ENCODE measurements at places on chromosomes 1 and 21.
A peak's percentile ranks its signal among the peaks of the same experiment; 100 is the strongest.

- DNase-seq = no peak
Measured at GRCh38 chr1:239151937-239152336, 234.4 kb upstream of the CHRM3 start.

DNA sequence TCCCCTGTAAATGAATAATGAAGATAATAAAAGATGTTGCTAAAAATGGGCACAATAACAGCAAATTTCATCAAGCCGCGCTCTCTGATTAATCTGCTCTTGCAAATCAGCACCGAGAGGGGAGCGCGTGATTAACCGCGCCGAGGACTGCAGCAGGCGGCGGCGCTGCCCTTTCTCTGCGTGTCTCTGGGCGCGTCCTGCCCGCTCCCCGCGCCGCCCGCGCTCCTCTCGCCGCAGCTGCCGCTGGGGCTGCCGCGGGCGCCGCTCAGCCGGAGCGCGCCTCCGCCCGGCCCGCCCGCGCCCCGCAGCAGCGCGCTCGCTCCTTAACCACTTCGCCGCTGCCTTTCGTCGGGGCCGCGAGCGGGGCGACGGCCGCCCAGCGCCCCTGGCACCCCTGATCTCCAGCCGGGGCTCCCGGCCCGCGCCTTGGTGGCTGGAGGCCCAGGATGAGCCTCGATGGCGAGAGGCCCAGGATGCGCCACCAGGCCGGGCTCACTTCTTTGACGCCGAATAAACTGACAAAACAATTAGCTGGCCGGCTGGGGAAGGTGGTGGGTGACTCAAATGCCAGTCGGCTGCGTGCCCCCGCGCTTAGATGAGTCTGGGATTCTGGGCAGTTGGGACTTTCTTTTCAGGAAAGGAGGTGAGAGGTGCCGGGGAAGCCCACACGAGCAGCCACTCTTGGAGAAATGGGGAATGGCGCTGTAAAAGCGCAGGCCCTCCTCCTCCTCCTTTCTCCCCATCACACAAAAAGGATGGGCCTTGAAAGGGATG lies 221.4 kb upstream of the PKN2 start:
- no peak for DNase-seq

DNA sequence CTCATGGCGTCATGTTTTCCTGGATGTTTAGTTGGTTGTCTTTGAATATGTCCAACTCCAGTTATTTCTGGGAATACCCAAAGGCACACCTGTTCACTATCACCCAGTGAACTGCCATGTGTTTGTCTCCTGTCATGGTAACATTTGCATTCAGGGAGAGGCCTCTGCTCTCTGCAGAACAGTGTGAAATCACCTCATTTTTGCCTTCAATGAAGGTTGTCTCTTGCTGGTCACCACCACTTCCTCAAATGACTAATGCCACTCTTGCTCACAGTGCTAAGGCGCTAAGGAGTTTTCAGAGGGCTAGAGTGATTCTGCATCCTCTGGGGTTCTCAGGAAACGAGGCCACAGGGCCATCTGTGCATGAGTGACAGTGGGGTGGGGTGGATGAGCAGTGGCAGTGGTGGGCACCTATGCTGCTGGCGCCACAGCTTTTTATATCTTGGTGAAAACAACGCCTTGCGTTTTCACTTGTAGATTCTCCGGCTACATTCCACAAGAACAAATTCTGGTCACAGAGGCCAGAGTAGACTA lies 60.0 kb upstream of the ATP5PO start:
- DNase-seq = peak; percentile 66

GRCh38 chr1:210674151-210674550 lies 345.4 kb downstream of the HHAT start:
- no peak for DNase-seq

GRCh38 chr1:208059409-208060001 lies 148.6 kb upstream of the CD34 start:
- DNase-seq = no peak

DNA sequence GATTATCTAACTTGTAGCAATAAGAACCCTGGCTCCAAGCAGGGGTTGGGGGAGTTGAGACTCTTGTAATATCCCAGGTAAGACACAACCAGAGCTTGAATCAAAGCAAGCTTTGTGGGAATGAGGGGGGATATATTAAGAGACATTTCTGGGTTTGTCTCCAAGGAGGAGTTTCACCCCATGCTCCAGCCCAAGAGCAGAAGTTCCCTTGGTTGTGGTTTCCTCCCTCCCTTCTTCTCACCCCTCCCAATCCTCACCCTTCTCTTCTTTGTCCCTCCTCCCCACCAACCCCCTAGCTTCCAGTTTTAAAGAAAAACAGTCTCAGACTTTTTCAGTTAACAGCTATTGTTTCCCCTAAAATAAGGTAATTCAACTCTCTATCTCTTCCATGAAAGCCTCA lies 11.9 kb downstream of the TRAF3IP3 start:
- no peak for DNase-seq

DNA sequence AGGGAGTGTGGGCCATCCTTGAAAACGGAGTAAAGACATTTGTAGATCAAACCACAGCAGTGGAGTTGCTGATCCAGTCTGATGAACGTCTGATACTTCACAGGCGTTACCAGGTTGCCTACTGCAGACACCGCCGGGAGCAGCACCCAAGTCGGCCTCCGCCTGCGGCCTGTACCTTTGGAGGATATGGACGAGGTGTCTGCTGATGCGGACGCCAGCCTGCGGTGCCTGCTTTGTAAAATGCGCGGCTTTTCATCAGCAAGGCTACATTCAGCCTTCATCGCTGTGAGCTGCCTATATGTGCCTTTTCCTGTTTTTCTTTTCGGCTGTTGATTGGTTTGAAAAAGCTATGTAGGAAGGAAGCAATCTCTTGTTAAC lies 16.0 kb downstream of the SLX9 start:
- no peak for DNase-seq

DNA sequence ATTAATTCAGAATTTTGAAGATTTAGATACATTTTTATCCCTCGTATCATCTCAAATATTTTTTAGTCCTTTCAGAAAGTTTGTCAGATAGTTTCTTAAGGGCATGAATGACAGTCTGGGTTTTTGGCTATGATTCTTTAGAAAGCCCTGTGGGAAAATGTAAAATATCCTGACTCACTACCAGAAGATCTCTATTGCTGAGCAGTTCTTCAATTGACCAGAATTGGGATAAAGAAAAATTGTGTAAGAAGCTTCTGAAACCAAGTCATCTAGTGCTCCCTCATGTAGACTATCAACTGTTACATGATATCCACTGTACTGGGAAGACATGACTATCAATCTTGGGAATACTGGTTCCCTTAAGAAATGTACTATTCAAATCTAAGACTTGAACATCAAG lies 608.3 kb upstream of the CHRM3 start:
- no peak for DNase-seq

DNA sequence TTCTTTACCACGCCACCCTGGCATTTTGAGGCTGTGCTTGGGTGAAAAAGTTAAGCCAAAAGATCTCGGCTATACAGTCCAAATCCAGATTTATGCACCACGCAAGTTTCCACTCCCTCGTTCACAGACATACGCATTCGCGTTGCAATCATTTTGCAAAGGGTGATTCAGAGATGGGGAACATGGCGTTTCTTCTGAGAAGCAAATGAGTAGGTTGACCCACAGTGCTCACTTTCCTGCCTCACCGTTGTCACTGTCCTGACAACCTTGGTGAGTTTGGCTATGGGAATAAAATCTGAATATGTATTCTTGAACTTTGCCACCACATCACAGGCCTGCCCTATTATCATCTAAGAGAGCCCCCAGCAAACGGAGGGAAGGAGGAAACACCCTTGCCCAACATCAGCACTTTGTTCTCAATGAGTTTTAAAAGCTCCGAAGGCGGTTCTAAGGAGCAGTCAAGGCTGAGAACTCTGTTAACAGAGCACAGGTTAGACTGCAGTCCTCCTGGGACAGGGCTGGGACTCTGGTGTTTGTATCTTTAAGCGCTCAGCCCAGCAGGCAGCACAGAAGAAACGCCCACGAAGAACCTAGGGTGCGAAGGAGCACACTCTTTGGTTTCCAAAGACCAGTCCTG lies 86.4 kb downstream of the RUNX1 start:
- no peak for DNase-seq

DNA sequence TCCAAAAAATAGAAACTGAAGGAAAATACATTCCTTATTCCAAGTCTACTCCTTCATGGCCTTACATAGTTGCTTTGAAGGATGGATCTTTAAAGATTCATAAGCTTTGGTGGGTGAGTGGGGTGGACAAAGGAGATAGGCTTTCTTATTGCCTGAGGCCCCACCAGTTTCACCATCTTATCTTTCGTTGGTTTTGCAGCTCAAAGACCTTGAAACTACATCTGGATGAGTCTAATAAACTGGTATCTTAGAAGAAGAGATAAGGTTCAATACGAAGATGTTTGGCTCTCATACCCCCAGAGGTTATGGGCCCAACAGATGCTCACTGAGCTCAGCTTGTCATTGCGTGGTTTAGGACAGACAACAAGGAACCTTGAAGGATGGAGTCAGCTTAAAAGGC lies 201.5 kb downstream of the HS2ST1 start:
- DNase-seq = no peak

- DNase-seq = no peak
Measured at GRCh38 chr1:200355801-200356200, 54.0 kb downstream of the ZNF281 start.

DNA sequence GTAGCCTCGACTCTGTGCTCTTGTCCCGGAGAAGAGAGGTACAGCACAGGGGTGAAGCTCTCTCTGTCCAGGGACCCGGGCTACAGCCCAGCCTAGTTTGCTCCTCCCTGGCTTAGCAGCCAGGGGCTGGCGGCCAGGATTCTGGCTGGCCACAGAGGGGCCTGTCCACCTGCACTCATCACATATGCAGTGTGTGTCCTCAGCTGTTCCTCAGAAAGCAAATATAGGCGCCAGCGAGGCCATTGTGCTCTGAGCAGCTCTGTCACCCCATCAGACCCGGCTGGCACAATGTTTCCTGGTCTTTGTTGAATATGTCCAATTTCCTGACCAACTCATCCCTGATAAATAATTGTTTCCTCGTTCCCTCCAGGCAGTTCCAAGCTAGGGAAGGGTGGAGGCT lies 28.5 kb downstream of the KCND3 start:
- DNase-seq = no peak

DNA sequence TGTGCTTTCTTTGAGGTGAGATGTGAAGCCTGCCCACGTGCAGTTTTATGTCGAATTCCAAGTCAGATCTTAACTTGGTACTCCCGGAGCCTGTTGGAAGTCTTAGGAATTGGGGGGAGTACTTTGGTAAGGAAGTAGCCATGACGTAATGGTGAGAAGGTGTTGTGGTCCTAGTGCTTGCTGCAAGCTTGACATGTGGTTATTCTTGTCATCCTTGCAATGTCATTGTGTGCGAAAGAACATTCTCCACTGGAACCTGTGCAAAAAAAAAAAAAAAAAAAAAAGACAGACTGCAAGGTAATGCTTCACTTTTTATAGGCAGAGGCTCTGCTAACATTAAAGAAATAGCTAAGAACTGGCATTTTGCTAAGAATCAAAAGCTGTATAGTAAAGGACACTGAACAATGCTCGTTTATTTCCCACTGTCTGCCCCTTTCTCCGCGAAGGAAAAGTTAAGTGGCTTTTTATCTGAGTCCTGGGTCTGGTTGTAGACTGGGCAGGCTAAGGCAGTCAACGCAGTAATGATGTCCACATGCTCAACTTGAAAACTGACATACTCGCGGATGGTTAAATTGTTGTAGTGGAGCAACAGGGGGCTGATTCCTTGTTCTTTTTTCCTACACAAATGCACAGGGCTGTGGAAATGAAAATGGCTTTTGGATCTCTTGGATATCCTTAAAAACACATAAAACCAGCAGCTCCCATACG lies 2.1 kb downstream of the KAZN start:
- DNase-seq = no peak

- DNase-seq = no peak
Measured at GRCh38 chr21:42735944-42736343, 82.5 kb downstream of the PDE9A start.

DNA sequence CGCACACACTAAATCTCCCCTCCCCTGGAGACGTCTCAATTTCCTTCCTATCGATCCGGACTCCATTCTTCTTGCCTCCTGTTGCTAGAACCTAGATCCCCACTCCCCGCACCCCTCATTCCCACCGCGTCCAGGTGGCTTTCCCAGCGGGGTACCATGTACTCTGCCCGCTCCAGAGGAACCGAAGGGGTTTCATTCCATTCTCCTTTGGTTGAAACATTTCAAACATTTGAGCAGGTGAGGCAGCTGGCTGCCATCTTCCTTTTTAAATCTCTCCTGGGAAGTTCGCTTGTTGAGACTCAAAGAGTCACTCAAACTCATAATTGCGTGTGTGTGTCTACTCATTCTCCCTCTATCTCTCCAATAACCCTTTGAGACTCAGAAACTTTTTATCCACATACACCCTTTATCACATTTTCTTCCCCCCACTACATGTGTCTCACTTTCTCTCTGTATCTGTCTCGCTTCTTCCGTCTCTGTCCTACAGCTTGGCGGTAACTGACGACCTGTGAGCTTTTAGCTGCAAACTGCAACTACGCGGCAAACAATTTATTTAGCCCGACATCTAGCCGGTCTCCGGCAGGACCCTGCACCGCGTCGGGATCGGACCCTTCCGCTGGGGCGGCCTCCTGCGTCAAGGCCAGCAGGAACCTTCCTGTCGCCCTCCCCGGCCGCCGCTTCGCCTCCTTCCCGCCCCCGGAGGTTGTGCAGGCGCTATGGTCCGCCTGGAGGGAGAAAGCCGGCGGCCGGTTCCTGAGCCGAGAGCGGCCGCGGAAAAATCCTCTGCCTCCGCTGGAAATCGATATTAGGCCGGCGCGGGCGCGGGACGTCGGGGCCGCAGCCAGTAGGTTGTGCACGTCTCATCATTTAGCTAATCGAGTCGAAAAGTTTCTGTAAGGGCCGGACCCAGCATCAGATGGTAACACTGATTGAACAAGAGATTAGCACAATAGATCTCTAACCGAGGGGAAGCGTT lies 3.0 kb upstream of the FOXD3 start:
- no peak for DNase-seq

DNA sequence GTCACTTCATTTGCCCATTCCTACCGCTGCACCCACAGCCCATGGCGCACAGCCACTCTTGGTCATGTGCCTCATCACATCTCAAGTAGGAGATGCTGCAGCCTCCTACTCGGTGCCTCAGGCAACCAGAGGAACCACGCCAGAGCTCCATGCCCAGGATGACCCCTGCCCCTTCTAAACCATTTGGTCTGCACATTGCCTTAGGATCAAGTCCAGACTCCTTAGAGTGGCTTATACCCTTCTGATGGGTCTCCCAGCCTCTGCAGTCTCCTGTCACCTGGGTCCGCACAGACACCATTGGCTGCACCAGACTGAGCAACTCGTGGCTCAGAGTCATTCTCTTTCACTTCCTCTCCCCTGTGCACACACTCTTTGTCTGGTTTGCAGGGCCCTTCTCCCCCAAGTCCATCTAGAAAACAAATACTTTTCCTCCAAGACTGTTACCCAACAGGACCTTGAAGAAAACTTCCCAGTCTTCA lies 2.2 kb upstream of the ADORA3 start:
- no peak for DNase-seq

- DNase-seq = no peak
Measured at GRCh38 chr1:239987103-239987745, 104.5 kb upstream of the FMN2 start.

- no peak for DNase-seq
Measured at GRCh38 chr1:53370369-53370961, 42.6 kb upstream of the LRP8 start.

DNA sequence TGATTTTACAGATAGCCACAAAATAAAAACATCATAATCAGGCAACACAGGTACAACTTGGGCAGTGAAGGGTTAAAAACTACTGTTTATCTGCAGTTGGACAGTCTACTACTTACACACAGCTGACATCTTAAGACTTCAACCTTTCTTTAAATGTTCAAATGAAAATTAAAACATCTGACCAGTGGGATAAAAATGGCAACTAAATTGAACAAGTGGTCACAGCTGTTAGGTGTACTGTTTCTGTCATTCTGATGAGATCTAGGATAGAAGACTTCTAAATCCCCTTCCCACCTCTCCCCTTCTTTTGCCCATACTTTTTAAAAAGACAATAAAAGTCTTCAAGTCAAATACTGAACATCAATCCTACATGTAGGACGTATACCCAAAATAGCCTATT lies 56.2 kb downstream of the ENAH start:
- no peak for DNase-seq
